ENCODE measurements at places on chromosomes 13 and 19.
A peak's percentile ranks its signal among the peaks of the same experiment; 100 is the strongest.

DNA sequence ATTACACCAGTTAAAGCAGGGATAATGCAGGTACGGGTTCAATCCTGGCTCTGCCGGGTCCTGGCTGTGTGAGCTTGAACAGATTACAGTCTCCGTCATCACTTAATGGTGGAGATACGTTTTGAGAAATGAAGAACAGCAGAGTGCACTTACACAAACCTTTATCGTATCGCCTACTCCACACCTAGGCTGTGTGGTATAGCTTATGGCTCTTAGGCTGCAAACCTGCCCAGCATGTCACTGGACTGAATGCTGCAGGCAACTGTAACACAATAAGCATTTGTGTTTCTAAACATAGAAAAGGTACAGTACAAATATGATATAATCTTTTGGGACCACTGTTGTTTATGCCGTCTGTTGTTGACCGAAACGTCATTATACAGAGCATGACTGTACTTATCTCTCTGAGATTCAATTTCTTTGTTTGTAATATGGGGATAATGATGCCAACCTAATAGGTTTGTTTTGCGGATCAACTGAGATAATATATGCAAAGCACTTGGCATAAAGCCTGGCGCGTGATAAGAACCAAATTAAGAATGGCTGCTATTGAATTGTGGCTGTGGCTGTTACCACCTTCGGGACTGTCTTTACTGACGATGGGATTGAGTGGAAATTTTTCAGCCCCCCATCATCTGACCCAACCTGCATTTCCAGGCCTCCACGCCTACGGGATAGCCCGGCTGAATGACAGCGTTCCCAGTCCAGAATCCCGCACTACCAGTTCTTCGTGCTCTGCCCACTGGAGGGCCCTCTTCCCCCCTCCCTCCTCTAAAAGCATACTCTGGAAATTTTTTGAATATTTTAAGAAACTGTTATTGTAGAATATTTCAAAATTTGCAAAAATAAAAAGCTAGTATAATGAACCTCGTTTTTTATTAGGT, 11.2 kb downstream of the KRTDAP start:
- DNase-seq, result no peak

DNA sequence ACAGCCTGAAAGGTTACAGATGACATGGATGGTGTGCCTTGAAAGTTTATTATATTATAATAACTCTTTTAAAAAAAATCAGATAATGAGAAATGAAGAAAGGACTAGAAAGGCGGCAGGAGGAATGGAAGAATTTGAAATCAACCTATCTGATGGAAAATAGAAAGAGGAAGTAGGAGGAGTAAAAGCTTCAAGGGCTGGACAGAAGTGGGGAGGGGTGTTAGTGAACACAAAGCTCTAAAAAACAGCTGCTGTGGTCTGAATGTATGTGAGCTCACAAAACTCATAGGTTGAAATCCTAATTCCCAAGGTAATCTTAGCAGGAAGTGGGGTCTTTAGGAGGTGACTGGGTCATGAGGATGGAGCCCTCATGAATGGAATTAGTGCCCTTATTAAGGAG, 19.5 kb downstream of the CCDC70 start:
- no peak for DNase-seq

GRCh38 chr13:52736891-52737290, 2.7 kb downstream of the CNMD start:
- no peak for DNase-seq

- DNase-seq, result no peak
Observed at GRCh38 chr19:35533201-35533821, at the start of gene GAPDHS. TSS of gene GAPDHS (plus strand) at chr19:35533456. CDS start at chr19:35533528, 72 bp downstream.

GRCh38 chr19:13208672-13209483, 58.7 kb downstream of the IER2 start:
- no peak for DNase-seq

DNA sequence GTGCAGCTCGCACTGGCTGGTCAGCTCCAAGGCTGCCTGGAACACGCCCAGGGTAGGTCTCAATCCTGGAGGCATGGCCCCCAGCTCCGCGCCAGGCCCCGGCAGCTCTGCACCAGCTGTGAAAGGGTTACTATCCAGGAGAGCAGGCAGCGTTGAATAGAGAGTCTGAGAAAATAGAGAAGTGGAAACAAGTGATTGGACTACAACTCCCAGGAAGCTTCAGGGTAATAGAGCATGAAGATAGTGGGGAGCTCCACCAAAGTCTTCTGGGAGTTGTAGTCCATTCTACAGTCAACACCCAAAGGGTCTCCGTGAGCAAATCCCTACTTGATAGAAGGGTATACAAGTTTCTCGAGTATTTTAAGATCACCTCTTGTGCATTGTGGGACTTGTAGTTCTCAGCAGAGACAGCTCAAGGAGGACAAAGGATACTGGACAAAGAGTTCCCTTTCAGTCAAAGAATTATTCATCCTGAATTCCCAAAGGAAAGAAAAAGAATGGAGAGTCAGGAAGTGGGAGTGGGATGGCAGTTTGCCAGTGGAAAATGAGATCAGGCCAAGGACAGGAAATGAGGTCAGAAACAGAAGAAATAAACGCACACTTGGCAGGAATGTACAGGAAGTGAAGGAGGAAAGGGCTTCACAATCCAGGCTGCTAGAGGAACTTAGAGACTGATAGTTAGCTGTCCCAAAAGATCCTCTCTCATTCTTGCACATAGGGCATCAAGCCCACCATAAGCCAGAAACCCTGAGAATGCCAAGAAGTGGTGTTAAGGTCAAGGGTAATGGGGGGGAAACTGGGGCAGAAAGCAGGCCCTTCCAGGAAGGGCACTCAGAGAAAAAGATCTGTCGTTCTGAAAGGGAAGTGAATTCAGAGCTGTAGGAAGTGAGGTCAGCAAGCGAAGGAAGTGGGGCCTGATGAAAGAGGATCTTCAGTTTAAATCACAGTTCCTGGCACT, 5.5 kb upstream of the MAMSTR start:
- DNase-seq, result peak; percentile 30

GRCh38 chr19:8438236-8438635, 6.5 kb upstream of the HNRNPM start:
- no peak for DNase-seq

DNA sequence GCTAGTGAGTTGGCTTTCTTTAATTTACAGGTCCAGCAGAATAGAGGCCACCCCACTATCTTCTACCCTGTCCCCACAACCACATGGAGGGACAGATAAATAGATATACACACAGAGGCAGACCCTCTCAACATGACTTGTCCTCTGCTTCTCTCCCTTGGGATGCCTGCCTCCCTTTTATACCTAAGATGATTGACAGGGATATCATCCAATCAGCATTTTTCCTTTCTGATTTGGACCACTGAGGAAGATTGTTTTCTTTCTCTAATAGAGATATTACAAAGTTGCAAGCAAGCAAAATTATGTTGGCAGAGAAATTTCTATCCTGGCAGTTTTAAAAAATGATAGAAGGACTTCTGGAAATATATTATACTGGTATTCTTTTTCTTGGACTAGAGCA, 35.8 kb downstream of the STOML3 start:
- DNase-seq, result no peak

DNA sequence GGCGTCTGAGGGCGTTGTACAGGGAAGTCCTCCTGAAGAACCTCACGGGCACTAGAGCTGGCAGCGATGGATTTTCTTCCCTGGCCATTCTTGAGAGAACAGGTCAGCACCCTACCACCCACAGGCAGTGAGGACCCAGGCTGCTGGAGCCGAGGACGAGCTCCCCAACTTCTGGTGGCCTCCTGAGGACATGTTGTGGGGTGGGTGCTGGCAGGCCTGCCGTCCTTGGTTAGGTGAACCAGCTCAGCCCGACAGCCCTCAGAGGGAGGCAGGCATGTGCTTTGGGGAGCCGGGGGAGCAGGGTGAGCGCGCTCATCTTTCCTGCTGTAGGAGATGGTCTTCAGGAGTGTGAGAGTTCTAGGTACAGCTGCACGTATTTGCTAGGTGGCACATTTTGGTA, 15.4 kb downstream of the LYL1 start:
- no peak for DNase-seq

DNA sequence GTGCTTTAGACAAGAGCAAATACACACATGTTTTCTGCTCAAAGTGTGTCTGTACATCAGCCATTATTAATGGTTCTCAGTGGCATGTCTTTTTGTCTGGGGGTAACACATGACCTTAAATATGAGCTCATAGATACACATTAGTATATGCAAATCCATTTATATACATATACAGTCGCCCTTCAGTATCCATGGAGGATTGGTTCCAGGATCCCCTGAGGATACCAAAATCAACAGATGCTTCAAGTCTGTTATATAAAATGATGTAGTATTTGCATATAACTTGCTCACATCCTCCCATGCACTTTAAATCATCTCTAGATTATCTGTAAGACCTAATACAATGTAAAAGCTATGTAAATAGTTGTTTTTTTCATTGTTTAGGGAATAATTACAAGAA, 298.1 kb downstream of the OLFM4 start:
- DNase-seq, result no peak

DNA sequence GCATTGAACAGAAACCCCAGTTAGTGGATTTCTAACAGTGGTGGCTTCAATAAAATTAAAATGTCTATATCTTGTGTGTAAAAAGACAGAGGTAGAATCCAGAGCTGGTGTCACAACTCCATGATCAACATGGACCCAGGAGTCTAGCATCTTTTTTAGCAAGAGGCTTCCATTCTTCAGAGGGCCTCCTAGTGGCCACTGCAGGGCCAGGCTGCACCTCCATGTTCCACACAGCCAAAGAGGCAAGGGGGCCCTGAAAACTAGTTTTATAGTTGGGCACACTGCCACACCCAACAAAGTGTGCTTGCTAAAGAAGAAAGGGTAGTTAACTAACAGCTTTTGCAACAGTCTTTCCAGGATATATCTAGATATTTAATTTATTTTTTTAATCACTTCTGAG, 12.9 kb downstream of the N4BP2L1 start:
- peak; percentile 30 for DNase-seq

DNA sequence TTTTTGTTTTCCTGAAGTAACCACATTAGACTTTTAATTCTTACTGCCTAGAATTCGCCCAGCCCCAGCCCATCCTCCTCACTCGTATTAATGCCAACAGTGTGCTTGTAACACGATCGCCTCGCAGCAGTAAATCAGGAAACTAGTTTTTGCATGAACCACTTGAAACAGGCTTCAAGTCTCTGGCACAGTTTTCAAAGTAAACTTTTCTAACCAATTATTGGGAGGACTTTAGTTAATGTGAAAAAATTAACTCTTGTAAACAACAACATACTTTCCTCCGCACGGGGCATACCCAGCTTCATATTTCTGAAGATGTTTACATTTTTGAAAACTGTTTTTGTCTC, 39.2 kb downstream of the TNFRSF19 start:
- no peak for DNase-seq

GRCh38 chr19:30488191-30488590, 116.0 kb downstream of the ZNF536 start:
- DNase-seq, result no peak

DNA sequence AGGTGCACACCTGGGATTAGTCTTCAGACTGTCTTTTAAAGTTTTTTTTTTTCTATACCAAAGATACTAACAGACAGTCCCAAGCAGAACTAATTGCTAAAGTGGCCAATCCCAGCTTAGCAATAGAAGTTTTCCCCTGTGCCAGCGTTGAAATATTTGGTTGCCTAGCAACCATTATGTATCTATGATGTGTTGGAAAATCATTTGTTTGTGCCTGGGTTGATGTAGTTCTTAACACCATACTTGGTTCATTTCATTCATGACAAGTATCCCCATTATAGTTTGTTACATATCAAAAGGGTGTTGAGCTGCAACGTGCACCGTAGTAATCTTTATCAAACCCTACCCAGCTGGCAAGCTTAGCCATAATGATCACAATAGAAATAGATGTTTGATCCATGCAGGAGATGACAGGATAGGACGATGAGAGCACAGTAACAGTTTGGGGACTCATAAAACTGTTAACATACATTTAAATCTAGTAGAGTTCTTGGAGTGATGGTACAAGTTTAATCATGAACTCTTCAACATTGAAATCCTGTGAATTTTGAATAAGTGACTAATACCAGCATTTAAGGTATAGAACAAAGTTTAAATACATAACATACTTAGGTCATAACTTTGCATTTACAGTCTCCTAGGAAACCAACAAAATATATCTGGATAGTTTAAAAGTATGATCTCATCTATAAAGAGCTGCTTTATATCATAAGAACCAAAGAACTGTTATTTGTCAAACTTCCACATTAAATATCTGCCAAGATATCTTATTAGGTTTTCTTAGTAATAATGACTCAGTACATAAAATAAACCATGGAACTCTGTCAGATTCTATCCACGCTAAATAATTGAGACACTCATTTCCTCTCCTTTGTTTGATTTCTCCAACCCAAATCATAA, 73.4 kb downstream of the MBNL2 start:
- no peak for DNase-seq

- DNase-seq, result no peak
Observed at GRCh38 chr13:54356209-54356608, 1327.6 kb downstream of the OLFM4 start.

DNA sequence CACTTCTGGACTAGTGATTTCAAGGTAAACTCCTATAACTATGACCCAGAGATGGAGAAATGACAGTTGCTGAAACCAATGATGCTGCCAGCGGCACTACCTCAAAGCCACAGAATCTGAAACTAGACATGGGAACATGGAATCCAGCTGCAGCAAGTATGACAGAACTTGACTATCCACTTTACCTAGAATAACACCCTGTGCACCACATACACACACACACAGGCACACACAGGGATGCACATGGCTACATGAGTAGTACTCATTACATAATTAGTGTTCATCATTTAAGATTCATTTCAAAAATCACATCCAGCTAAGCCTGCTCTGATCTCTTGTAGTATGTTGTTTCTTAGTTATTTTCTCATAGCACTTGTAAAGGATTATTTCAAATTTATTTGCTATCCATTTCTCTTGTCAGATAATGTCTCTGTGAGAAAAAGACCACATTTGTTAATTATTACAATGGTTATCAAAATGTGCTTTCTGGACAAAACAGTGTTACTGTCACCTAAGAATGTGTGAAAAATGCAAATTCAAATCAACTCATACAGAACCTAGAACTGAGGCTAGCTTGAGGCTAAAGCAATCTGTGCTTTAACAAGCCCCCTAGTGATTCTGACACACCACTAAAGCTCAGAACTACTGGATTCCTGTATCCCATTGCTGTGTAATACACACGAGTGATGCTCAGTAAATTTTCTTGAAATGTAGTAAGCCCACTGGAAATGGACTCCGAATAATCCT, 59.4 kb downstream of the WTIP start:
- DNase-seq, result no peak

- DNase-seq, result peak; percentile 52
Observed at GRCh38 chr19:16327911-16328823, 3.5 kb downstream of the KLF2 start.

DNA sequence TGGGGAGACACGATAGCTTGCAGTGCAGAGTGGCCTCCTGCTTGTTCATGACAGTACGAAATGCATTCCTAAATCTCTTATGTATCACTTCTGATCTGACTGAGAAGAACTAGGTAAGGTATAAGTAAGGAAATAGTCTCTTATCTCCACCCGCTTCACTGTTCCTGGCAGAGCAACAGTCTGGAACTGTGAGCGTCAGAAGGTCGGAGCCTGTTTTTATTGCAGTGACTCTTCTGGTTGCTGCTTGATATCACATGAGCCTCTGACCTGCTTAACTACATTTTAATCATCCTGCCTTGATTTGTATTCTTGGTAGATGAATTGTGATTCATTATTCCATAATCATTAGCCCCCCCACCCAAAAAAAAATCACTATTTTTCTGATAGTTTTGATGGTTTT, 69.0 kb downstream of the COL4A2 start:
- DNase-seq, result no peak

GRCh38 chr19:39166571-39167391, 30.0 kb upstream of the NCCRP1 start:
- no peak for DNase-seq

- DNase-seq, result no peak
Observed at GRCh38 chr19:51462276-51462675, 4.0 kb upstream of the SIGLEC8 start.

Data from CD4-positive, alpha-beta T cell (primary cell).